NCI-H1092 treated with DMSO at 0.1 percent for 48 hours (cell line): ENCODE measurements at places on chromosomes 6 and 20.
A peak's percentile ranks its signal among the peaks of the same experiment; 100 is the strongest.

DNA sequence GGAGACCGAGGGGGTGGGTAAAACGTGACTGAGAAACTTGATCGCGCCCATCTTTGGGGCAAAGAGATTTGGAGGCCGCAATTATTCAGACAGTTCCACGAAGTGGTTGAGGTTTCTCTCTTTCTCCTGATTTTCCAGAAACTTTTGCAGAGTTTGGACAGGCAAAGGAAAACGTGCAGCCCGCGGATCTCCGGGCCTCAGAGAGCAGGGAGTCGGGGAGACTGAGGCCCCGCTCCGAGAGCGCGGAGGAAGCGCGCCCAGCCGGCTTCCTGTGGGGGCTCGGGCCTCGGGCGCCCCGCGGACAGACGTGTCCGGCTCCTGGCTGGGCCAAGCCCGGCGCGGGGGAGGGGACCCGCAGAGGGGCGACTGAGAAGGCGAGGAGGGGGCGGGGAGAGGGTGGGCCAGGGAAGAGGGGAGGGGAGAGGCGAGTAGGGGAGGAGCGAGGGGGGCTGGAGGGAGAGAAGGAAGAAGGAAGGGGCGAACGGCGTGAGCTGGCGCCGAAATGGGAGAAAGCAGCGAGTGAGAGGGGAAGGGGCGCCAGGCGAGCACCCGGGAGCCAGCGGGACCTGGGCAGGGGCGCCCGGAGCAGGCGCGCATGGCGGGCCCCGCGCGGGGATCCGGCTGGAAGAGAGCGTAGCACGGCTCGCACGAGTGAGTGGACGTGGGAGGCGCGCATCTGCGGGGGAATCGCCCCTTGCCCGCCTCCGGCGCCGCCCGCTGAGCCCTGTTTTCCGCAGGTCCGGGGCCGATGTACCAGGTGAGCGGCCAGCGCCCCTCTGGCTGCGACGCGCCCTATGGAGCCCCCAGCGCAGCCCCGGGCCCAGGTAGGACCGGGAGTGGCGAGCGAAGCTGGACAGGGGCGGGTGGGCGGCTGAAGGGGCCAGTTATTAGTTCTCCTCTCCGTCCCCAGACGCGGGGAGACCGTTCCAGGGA, at the start of gene MDFI:
TSS of gene MDFI (plus strand) at position 467 of the 933 bp plus-strand sequence. CDS start at position 749, 282 bp downstream.
- no peak for DNase-seq

GRCh38 chr6:111306104-111306888, 176.7 kb downstream of the REV3L start:
- no peak for DNase-seq

DNA sequence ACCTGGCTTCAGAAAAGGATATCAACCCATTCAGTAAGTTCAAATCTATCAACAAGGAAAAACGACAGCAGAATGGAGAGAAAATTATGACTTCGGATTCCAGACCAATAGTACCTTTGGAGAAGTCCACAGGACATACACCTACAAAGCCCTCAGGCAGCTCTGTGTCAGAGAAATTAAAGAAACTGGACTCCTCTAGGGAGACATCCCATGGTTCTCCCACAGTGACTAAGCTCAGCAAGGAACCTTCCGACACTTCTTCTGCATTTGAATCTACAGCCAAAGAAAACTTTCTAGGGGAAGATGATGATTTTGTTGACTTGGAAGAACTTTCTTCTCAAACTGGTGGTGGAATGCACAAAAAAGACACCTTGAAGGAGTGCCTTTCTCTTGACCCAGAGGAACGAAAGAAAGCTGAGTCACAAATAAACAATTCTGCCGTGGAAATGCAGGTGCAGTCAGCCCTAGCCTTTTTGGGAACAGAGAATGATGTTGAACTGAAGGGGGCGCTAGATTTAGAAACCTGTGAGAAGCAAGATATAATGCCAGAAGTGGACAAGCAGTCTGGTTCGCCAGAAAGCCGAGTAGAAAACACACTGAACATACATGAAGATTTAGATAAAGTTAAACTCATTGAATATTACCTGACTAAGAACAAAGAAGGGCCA, 67.4 kb upstream of the HINT3 start:
- no peak for DNase-seq

DNA sequence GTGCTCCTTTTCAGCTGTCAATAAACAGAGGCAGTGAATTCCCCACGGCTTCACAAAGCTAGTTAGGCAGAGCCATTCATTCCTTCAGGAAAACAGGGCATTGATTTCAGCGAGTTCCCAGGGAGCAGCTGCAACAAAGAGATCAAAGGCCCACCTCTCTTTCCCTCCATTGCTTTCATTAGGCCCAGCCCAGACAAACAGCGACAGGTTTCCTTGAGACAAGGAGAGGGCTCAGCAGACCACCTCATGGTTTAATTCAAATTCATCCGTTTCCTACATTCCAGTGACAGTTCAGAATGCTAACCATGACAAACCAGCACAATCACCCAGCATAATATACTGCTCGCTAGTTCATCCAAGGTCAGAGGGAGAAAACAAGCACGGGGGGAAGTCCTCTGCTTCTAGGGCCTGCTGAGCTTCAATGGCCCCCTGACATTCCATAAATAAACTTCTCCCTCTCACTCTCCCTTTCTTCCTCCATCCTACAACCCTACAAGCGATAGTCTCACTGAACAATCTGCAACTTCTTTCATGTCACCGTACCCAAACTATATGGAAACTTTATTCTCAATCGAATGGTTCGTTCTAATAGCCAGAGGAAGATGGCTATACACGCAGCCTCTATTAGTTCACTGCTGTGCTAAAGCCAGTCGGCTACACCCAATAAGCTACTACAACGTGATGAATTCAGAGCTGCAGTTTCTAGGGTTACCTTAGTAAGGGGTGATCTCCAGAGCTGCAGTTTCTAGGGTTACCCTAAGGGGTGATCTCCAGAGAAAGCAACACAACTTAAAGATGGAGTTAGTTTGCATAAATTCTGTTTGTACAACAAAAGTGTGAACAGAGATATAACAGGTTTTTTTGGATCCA, 34.7 kb downstream of the PLAGL1 start:
- DNase-seq, result no peak

DNA sequence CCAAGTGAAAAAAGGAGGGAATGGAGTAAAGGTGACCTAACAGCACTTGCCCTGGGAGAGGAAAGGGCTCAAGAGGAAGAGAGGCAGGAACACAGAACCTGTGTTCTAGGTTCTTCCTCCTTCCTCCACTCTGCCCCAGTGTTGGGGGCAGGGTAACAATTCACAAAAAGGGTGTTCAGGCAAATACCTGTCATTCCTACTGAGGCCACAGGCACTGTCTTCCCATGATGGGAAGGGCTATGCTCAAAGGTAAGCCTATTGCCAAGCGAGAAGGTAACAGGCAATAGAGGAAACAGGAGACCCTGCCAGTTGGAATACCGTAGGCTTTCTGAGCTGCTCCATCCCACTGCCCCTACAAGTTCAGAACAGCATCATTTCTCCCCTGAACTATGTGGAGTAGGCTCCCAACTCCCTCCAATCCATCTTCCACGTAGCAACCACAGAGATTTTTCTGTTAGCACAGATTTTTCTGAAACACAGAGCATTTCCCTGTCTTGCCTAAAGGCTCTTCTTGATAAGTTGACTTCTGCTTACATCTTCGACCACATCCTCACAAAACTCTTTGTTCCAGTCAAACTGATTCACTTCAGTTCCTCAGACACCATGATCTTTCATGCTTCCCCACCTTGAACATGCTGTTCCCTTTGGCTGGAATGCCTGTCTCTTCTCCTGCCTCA, 2.7 kb downstream of the AGPAT1 start:
- no peak for DNase-seq

DNA sequence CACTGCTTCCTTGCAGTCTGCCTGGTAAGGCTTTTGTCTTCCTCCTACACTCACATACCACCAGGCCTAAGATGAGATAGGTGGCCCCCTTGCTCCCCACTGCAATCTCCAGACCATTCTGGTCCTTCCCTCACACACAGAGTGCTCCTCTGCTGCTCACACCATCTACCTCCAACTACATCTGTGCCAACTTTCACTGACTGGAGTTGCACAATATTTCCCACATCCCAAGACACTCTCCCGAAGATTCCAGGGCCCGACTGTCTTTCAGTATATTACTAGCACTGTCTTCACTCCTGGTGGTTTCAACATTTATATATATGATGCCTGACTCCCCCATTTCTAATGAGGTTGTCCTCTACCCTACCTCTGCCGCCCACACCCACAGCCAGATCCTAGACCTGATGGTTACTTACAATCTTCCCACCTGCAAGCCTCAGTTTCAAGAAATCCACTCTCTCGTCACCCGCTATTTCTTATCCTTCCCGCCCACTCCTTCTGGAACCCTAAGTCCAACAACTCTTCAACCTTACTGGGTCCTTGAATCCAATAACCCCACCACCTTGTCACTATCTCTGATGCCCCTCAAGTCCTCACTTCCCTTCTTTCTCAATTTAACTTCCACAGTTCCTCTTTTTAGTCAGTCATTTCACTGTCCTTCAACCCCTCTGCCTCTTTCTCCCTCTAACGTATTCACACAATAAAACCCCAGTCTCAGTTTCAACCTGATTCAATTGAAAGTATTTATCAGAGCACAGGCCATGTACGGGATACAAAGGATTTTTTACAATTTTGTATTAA, 21.6 kb downstream of the RALGAPA2 start:
- no peak for DNase-seq

DNA sequence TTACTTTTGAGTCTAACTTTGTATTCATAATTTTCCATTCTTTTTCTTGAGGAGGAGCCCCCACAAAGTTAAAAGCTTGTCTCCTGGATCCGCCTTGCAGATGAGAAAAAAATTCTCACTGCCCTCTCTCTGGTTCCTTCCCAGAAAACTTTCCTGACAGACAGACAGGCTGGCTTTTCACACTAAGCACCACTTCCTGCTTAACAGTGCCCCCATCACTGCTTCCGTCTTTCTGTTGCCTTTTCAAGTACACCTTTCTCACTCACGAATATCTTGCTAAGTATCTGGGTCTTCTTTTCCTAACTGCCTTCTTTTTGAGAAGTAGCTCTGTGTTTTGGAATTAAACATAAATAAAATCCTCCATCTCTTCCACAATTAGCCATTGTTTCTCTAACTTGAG, 19.8 kb upstream of the LMBRD1 start:
- DNase-seq, result no peak

- DNase-seq, result no peak
These were observed 62.9 kb upstream of the ARG1 start for GRCh38 chr6:131510094-131510493.

DNA sequence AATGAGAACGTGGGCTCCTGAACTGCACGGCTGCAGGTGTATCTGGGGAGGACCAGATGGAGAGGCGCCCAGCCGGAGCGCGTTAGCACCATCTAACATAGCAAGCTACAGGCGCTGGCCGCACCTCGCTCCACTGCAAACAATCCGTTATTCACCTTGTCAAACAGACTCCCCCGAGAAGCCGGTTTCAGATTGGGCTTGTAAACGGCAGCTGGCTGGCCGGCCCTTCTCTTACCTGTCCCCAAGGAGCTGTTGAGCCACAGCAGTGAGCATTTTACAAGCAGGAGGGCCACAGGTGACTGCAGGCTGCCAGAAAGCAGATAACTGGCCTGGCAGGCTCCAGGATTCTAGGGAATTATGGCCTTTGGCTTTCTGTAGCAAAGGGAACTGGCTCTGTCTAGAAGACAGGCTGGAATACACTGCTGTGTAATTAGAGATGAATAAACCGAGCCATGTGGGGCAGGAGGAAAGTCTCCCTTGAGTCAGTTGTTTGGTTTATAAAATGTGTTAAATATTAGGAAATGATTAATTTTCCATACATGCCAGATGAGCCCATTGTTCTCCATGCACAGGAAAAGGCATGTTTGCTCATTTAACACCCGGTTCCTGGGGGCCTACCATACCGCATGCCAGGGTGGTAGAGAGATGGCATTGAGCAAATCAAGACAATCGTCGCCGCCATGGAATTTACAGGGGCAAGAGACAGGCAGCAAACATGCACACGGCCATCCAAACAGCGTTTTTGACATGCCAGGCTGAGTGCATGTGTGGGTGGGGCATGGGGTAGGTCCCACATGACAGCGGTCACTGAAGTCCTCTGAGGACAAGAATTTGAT, 159.3 kb downstream of the NFATC2 start:
- DNase-seq, result peak; percentile 88

GRCh38 chr6:729606-730320, 36.8 kb upstream of the EXOC2 start:
- no peak for DNase-seq

- DNase-seq, result no peak
These were observed 37.2 kb upstream of the BAG2 start for GRCh38 chr6:57134954-57135353.

GRCh38 chr6:56329271-56330050, 82.1 kb upstream of the COL21A1 start:
- no peak for DNase-seq

GRCh38 chr20:52087471-52087870, 104.1 kb downstream of the ZFP64 start:
- no peak for DNase-seq

DNA sequence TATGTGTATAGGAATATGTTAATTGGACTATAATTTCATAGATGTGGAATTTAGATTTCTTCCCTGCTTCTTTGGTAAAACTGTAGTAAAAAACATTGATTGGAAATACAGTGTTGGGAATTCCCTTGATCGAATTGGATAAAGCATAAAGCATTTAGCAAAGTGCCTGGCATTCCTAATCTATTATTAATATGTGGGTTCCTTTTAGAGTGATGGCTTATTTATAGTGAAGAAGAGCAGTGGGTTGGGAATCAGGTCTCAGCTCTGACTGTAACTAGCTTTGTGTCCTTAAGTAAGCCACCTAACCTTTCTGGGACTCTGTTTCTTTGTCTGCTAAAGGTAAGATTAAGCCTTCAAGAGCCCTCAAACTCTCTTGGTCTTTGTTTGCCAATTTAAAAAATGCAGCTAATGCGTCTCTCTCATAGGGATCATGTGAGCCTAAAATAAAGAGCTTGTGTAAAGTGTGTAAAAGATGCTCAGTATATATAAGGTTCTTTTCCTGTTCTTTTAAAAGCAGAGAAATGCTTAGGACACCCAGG, 53.3 kb downstream of the KCNS1 start:
- no peak for DNase-seq

- no peak for DNase-seq
These were observed 20.2 kb downstream of the HEBP2 start for GRCh38 chr6:138424004-138424904.

DNA sequence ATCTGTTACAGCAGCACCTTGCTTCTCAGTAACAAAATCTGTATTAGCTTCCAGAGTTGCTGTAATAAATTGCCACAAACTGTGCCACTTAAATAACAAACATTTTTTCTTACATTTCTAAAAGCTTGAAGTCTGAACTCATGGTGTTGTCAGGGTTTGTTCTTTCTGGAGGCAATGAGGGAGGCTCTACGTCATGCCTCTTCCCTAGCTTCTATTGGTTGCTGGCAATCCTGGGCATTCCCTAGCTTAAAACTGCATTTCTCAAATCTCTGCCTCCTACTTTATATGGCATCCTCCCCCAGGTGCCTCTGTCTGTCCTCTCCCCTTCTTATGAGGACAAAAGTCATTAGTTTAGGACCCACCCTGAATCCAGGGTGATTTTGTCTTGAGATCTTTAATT, 41.6 kb upstream of the TMEM244 start:
- no peak for DNase-seq

- DNase-seq, result no peak
These were observed 342.0 kb upstream of the CHD6 start for GRCh38 chr20:41960166-41960565.
